ENCODE measurements at places on chromosomes 1 and 21.

DNA sequence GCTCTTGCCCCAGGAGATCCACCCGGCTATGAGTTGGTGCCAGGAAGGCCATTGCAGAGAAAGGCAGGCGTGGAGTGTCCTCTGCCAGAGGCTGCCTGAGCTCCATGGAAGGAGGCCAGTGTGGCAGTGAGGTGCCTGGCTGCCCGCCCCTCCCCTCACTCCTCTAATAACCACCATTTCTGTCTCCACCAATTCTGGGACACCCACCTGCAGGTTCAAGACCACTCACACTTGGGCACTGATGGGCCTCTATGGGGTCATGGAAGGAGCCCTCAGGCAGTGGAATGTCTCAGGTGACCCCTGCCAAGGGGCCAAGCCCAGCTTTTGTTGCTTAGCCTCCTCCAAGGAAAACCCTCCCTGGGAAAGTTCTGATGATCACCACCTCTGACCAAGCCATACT is 731.6 kb downstream of the MATN1 start:
- DNase-seq = no peak

DNA sequence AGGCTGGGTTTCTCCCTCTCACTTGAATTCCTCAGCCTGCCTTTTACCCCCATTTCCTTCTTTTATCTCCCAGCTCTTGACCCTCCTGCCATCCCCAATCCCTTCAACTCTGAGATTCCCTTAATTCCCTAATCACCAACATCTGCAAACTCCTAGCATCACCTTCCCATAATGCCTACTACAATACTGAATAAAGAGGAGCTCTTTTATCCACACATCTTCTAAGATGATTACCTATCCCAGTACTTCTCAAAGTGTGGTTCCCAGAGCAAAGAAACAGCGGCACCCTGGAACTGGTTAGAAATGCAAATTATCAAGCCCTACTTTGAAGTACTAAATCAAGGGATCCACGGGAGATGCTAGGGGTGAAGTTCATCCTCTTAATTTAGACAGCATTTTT is 21.2 kb upstream of the UBE2U start:
- DNase-seq = no peak

GRCh38 chr1:224373008-224373590 is 16.4 kb downstream of the CNIH4 start:
- no peak for DNase-seq

DNA sequence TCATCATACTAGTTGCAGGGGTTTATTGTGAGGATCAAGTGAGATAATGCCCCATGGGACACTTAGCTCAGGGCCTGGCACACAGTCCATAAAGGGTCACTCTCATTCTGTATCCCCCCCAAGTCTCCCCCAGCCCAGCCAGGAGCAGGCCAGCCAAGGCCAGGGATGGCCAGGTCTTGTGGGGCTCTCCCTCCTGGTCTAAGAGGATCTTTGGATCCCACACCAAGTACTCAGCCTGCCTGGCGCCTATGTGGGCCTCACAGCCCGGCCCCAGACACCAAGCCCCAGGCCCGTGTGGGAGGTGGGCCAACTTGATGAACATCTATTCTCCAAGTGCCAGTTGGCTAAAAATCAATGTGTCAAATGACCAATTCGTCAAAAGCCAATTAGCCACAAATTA is 117.8 kb downstream of the GLIS1 start:
- peak; percentile 18 for DNase-seq

- no peak for DNase-seq
Measured at GRCh38 chr1:3471356-3472087, 17.1 kb downstream of the ARHGEF16 start.

GRCh38 chr1:212701910-212702309 is 2.3 kb upstream of the BATF3 start:
- DNase-seq = no peak

DNA sequence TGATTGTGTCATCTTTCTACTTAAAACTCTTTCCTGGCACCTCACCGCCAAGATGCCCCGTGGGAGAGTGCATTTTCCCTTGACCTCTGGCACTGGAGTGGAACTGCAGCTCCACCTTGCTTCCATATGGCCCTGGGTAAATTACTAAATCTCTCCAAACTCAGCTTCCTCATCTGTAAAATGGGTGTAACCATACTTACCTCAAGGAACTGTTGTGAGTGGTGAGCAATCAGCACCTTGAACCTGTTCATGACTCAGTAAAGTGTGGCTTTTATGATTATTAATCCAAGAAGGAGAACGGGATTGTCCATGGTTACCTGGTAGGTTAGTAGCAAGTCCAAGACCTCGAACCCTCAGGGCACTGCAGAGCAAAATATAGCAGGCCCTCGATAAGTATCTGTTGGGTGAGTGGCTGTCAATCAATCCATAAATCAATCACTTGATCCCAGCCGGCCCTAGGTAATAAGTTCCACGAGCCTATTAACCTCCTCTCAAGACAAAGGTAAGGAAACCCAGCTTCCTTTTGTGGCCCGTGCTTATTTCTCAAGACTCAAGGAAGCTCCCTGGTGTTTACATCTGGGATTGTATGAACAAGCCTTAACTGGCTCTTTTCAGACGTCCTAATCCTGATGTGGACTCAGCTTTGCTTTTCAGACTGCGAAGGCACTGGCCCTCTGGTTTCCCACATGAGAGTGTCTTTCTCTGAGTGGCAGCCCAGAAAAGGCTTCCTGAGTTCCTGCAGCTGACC is 114.0 kb upstream of the GJB5 start:
- no peak for DNase-seq

GRCh38 chr1:180926164-180926981 is 13.7 kb downstream of the KIAA1614 start:
- DNase-seq = peak; percentile 91
